Epithelial cell of alveolus of lung (primary cell): ENCODE measurements at places on chromosomes 3 and 15. TPM values are rescaled to one million over a fixed set of nuclear protein-coding genes. Genes with fewer than 3 reads are reported as not detected.

Gene GABRG3
- 0.78 TPM in 1 of 2 replicates, not detected in the other for total RNA-seq

Gene UROC1
- total RNA-seq = not detected in 2 replicates

Gene SLC9C1
- 0.26 TPM in 1 of 2 replicates, not detected in the other for total RNA-seq

Gene SLC28A2
- total RNA-seq = not detected in 2 replicates

Gene LIPH
- under 0.01 and 0.78 TPM in 2 replicates for total RNA-seq

Gene SPTSSB
- total RNA-seq = not detected in 2 replicates

Gene SLC28A1
- total RNA-seq = not detected in 2 replicates

Gene SENP5
- 20.8 and 66.4 TPM in 2 replicates for total RNA-seq

Gene LRRC49
- 8.7 and 23.9 TPM in 2 replicates for total RNA-seq

Gene XCR1
- total RNA-seq = not detected in 2 replicates

Gene SRGAP3
- total RNA-seq = 2.2 and 2.5 TPM in 2 replicates

Gene RBMS3
- total RNA-seq = 20.3 and 21.4 TPM in 2 replicates

Gene SHF
- total RNA-seq = 3.2 and 15.4 TPM in 2 replicates

Gene CTDSPL2
- 36.1 and 49.3 TPM in 2 replicates for total RNA-seq

Gene GOLGA8T
- total RNA-seq = not detected in 2 replicates

Gene LDHAL6B
- total RNA-seq = not detected in 2 replicates

Gene HACL1
- total RNA-seq = 15.1 and 18.7 TPM in 2 replicates

Gene TBC1D21
- not detected in 2 replicates for total RNA-seq

Gene SLCO3A1
- 3.0 and 10.4 TPM in 2 replicates for total RNA-seq

Gene GOLGA6A
- 6.9 TPM in 1 of 2 replicates, not detected in the other for total RNA-seq

Gene LIPC
- total RNA-seq = 0.08 TPM in 1 of 2 replicates, not detected in the other

Gene PLS1
- total RNA-seq = 0.96 and 2.5 TPM in 2 replicates

Gene CADM2
- under 0.01 and 0.16 TPM in 2 replicates for total RNA-seq

Gene PYGO1
- total RNA-seq = 6.2 and 10.5 TPM in 2 replicates

Gene SERPINI2
- not detected in 2 replicates for total RNA-seq

Gene SPTBN5
- total RNA-seq = under 0.01 and 0.24 TPM in 2 replicates

Gene GHSR
- total RNA-seq = not detected in 2 replicates

Gene CKMT1A
- not detected in 2 replicates for total RNA-seq

Gene ANKRD63
- not detected in 2 replicates for total RNA-seq

Gene FETUB
- not detected in 2 replicates for total RNA-seq

Gene LCTL
- total RNA-seq = 2.1 TPM in 1 of 2 replicates, not detected in the other

Gene SH3GL3
- total RNA-seq = 0.78 TPM in 1 of 2 replicates, not detected in the other

Gene DLL4
- 0.88 and 3.1 TPM in 2 replicates for total RNA-seq

Gene SLC2A2
- not detected in 2 replicates for total RNA-seq

Gene CCR8
- not detected in 2 replicates for total RNA-seq

Gene IL17RD
- 2.3 and 2.4 TPM in 2 replicates for total RNA-seq

Gene CPA3
- not detected in 2 replicates for total RNA-seq

Gene SYNM
- 0.65 and 1.6 TPM in 2 replicates for total RNA-seq

Gene TM2D3
- 29.1 and 58.9 TPM in 2 replicates for total RNA-seq

Gene IL5RA
- total RNA-seq = not detected in 2 replicates
